ENCODE measurements at places on chromosomes 16 and 17.

DNA sequence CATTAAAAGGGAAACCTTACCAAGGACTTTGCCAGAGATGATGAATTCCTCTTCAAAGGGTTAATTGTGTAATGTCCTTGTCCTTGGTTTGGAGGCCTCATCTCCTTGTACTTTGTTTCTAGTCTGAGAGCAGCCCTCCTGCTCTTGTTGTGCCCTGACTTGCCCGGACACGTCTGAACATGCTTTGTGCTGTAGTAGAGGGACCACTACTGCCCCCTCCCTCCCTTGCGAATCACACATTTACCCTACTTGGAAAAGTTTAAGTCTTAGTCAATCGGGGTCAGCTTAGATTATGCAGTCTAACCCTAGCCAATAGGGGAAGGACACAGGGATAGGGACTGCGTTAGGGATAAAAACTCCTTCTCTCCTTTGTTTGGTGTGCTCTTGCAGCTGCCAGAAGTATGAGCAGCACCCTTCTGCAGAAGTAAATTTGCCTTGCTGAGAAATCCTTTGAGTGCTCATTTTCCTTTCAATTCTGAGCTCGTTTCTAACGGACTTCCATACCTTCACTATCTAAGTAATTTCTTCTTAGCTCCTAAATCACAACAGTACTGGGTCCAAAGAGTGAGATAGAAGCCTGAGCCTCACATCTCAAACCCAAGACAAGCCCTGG, 26.4 kb upstream of the CLEC3A start:
- DNase-seq, result no peak

DNA sequence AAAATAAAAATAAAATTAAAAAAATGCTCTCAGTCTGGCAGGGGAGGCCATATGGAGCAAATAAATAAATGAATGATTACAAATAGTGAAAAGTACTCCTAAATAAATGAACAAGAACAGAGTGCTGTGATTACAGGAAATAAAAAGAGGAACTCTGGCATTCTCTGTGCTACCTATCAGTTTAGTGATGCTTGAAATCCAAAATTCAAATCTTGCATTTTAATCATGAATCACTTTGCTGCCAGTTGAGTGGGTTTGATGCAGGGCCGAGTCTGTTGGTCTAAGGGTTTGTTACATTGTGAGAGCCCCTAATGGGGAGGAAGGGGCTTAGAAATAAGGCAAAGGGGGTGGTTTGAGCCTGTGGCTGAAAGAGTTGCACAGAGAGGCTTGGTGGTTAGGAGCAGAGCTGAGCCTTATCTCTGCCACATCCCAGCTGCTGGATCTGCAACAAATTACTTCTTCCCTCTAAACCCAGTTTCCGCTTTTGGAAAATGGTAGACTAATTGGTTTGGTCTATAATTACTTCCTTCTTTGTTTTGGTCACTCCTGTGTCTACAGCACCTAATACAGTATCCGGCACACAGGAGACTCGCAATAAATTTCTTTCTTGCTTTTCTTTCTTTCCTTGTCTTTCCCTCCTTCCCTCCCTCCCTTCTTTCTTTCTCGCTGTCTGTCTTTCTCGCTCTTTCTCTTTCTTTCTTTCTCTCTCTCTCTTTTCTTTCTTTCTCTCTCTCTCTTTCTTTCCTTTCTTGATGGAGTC, 6.3 kb upstream of the ABCC1 start:
- no peak for DNase-seq

- no peak for DNase-seq
These were observed 146.1 kb downstream of the SEC14L1 start for GRCh38 chr17:77286641-77287431.

DNA sequence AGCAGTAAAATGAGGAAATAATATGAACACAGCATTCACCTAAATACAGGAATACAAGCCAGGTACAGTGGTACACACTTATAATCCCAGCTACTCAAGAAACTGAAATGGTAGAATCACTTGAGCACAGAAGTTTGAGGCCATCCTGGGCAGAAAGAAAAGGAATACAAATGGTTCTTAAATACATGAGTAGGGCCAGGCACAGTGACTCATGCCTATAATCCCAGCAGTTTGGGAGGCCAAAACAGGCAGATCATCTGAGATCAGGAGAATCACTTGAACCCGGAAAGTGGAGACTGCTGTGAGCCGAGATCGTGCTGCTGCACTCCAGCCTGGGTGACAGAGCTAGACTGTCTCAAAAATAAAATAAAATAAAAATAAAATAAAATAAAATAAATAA, 23.0 kb upstream of the SMG8 start:
- DNase-seq, result no peak

- no peak for DNase-seq
These were observed 89.3 kb downstream of the RPGRIP1L start for GRCh38 chr16:53614346-53614745.

GRCh38 chr16:7437135-7437804, 104.6 kb downstream of the RBFOX1 start:
- DNase-seq, result no peak

DNA sequence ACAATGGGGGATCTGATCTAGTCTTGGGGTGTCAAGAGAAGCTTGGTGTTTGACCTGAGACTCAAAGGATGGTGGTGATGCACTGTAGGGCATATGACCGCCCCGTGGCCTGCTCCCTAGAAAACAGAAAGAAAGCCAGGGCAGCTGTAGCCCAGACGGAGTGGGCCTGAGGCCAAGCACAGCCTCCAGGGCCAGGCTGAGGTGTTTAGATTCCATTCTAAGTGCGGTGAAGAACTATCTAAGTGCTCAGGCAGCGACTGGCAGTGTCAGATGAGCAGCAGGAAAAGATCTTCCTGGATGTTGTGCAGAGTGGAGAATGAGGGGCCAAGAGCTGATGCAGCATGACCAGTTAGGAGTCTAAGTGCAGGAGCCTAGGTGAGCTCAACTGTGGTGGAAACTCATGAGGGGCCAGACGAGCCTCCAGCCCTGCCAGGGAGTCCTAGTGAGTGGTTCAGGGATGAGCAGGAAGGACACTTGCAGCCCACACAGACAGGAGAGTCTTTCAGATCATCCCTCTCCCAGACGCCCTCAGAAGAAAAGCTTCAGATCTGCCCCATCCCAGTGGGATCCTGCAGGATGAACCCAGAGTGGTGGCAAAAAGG, 314.2 kb upstream of the CCL2 start:
- DNase-seq, result no peak

DNA sequence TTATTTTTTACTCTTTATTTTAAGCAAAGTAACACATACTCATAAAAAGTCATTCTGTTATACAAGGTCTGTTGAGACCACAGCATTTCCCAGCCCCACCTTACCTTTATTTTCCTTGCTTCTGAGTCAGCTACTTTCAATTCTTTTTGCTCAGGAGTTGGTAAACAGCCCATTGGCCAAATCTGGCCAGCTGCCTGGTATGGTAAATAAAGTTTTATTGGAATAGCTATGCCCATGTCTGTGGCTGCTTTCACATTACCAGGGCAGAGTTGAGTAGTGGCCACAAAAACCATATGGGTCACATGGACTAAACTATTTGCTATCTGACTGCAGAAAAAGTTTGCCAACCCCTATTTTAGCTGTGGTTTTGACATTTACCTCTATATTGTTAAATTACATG, 3.4 kb upstream of the NSRP1 start:
- no peak for DNase-seq

DNA sequence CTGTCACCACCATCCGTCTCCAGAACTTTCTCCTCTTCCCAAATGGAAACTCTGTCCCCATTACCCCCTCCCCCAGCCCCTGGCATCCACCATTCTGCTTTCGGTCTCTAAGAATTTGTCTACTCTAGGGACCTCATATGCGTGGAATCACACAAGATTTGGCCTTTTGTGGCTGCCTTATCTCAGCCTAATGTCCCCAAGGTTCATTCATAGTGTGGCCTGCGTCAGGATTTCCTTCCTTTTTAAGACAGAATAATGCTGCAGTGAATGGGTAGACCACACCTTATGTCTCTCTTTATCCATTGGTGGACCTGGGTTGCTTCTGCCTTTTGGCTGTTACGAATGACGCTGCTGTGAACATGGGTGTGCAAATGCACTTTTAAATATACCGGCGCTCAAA, 139.7 kb upstream of the PLCG2 start:
- DNase-seq, result no peak

GRCh38 chr16:733382-734207, 6.7 kb downstream of the HAGHL start:
- DNase-seq, result no peak

DNA sequence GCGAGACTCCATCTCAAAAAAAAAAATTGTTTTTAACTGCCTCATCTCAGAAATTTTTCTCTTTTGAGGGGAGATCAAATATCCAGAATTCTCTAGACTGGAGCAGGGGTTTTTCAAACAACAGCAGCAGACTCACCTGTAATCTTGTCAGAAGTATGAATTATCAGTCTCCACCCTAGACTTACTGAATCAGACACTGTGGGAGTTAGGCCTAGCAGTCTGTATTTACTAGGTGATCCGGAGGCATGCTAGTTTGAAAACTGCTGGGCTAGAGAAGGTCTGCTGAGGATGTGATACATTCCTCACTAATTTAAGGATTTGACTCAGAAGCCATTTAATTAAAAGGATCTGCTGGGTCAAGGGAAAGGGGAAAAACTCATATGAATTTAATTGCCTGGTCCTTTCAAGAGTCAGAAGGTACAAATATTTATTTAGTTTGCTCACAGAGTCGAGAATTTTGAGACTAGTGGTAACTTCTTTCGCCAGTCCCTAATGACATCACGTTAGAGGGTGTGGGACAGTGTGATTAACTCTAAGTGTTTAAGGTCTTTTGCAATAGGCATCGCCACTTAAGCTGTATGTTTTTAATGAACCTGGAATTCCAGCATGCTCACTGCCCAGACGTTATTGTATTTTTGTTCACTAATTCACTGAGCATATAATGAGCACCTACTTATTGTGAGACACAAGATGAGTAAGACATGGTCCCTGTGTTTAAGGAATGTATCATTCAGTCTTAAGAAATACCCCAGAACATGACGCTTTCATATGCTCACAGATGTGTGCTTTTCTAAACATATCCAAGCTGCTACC, 14.2 kb downstream of the ATP6V0A1 start:
- no peak for DNase-seq

DNA sequence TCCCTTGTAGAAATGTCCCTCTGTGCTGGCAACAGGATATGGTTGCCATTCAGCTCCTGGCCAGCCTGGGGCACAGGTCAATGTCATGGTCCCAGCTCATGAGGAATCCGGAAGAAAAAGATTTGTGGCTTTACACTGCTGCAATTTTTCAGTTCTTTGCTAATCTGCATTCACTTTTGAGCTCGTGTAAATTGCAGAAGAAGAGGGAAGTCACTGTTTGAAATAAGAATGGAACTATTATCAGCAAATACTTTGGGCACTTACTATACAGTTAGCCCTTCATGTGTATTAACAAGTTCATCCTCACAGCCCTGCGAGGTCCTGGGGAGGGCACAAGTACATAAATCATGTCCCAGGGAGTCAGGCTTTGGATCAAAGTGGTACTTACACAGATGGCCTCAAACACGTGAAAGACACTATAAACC, 14.2 kb downstream of the SLC47A2 start:
- no peak for DNase-seq

GRCh38 chr16:85620374-85620773, 7.3 kb downstream of the GSE1 start:
- no peak for DNase-seq

GRCh38 chr16:1940273-1941161, 2.5 kb downstream of the MSRB1 start:
- DNase-seq, result no peak

DNA sequence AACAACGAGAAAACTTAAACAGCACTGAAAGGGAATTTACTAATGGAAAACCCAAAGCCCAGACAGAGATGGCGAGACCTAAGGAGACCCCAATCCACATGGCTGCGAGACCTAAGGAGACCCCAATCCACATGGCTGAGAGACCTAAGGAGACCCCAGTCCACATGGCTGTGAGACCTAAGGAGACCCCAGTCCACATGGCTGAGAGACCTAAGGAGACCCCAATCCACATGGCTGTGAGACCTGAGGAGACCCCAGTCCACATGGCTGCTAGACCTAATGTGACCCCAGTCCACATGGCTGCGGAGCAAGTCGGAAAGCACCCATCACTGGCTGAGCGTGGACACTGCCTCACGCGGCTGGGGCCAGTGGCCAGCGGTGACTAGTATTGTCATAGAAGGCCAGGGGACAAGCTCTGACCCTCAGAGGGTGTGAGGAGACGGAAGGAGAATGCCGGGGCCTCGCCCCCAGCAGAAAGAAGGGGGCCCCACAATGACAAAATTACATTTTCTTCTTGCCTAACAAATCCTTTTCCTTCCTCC, 241.8 kb downstream of the C16orf95 start:
- DNase-seq, result no peak

GRCh38 chr16:12674071-12674470, 129.6 kb downstream of the CPPED1 start:
- DNase-seq, result no peak

DNA sequence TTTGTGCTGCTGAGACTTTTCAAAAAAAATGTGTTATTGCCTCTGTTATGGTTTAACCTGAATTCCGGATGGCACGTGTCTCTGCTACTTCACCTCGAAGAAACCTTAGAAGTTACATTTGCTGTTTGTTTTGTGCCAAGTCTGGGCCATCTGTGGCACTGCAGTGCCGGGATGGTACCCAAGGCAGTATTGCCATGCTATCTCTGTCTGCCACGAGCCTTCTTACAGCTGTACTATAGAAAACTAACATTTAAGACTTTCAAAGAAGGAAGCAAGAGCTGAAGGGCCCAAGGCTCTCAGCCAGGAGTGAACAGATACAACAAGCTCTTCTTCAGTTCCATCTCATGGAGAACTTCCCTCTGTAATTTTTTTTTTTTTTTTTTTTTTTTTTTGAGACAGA, 73.7 kb upstream of the NOL11 start:
- no peak for DNase-seq

GRCh38 chr16:58449768-58450167, 50.2 kb upstream of the NDRG4 start:
- no peak for DNase-seq

DNA sequence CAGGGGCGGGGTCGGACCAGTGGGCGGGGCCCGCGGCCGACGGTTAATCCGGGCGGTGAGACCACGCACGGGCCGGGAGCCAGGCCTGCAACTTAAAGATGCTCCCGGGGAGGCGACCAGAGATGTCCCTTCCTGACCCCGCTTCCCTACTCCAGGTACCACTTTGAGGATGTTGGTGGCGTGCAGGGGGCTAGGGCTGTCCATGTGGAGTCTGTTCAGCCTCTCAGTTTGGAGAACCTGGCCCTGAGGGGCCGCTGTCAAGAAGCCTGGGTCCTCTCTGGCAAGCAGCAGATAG, 580 bp downstream of the RANGRF start:
- DNase-seq, result no peak

DNA sequence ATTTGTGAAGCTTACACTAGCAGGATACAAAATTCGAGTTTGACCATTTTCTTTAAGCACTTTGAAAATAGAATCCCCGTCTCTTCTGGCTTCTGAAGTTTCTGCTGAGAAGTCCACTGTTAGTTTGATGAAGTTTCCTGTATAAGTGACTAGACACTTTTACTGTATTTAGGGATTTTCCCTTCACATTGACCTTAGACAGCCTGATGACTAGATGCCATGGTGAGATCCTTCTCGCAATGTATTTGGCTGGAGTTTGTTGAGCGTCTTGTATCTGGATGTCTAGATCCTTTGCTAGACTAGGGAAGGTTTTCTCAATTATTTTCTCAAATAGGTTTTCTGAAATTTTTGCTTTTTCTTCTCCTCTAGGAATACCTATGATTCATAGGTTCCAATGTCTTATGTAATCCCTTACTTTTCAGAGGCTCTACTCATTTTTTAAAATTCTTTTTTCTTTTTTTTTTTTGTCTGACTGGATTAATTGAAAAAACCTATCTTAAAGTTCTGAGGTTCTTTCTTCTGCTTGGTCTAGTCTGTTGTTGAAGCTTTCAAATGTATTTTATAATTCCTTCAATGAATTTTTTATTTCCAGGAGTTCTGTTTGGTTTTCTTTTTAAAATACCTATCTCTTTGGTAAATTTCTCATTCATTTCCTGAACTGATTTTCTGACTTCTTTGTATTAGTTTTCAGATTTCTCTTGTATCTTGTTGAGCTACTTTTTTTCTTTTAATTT, 63.7 kb upstream of the ABCC11 start:
- DNase-seq, result no peak

Measured in vagina (tissue), 2 donors.